ENCODE measurements at places on chromosomes 4 and X. TPM values are rescaled to one million over a fixed set of nuclear protein-coding genes. Genes with fewer than 3 reads are reported as not detected.

TMSB15C gene
- total RNA-seq: 9.4 TPM

DNA sequence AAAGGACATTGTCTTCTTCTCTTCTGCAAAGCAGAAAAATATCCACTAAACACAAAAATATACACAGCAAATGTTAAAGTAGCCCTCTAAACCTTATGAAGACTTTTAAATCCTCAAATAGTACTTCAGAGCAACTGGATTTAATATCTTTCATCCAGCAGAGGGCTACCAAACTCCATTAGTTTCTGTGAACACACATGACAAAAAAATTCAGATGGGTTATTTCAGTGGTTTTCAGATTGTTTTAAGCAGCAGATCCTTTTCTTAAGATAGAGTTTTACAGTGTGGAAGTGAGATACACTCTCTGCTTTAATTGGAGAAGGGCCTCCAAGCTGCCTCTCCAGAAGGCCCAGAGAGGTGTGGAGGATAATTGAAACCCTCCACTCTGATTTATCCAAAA, 56.7 kb downstream of the ANK2 start:
- DNase-seq: no peak

- DNase-seq: no peak
Measured at GRCh38 chr4:4524364-4524763, 17.5 kb downstream of the STX18 start.

DNA sequence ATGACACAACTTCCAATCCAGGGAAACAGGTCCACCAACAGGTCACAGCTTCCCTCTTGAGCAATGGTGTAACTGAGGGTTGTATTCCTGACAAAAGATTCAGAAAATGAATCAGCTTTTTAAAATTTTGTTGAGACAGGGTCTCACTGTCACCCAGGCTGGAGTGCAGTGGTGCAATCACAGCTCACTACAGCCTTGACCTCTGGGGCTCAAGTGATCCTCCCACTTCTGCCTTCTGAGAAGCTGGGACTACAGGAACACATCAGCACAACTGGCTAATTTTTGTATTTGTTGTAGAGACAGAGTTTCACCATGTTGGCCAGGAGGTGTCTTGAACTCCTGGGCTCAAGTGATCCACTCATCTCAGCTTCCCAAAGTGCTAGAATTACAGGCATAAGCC, 43.7 kb downstream of the SAT1 start:
- DNase-seq: no peak

GLOD5 gene
- not detected for total RNA-seq

DNA sequence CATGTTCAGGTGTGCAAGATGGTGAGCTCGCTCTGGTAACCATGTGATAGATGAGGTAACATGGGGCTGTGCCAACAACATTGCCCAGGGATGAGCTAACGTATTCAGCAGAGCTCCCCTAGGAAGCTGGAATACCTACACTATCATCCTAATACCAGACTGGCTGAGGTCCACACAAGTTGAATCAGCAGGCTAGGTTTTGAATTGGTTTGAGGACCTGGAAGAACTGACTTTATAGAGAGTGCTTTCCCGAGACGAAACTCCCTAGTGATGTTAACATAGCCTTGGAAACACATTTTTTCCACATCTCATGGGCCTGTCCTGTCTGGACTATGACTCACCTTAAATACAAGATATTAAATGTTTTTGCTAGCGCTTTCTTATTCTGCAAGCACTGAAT, 56.7 kb downstream of the IGFBP7 start:
- DNase-seq: no peak

DNA sequence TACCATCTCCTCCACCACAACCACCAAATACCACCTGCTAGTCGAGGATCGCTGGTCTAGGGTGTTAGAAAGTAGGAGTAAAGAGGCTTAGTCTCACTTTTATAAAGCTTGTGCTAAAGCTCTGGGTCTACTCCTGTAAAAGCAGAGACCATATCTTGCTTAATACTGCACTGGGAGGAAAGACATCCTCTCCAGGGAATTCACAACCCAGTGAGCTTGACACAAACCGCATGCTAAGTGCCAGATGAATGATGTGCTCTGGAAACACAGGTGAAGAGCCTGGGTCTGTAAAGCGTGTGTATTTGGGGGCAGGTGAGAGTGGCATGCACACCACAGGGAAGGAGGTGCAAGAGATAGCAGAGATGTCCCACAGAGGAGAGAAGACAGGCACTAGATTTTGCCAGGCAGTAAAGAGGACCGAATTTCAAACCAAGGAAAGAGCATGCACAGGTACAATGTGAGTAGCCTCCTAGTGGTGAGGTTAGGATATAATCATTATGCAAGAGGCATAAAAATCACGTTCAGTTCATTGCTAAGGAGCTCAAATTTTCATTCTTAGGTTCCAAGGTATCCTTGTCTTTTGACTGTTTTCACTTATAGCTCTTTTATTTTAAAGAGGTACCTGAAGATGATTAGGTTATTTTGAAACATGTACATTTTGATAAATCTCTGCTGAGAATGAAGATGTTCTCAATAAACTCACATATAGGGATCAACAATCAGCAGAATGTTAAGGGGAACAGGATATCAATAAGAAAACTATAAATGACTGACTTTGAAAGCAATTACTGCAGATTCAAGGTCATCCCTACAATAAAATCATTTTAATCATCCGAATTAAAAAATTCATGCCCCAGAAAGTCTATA, 20.7 kb downstream of the TAPT1 start:
- no peak for DNase-seq

DNA sequence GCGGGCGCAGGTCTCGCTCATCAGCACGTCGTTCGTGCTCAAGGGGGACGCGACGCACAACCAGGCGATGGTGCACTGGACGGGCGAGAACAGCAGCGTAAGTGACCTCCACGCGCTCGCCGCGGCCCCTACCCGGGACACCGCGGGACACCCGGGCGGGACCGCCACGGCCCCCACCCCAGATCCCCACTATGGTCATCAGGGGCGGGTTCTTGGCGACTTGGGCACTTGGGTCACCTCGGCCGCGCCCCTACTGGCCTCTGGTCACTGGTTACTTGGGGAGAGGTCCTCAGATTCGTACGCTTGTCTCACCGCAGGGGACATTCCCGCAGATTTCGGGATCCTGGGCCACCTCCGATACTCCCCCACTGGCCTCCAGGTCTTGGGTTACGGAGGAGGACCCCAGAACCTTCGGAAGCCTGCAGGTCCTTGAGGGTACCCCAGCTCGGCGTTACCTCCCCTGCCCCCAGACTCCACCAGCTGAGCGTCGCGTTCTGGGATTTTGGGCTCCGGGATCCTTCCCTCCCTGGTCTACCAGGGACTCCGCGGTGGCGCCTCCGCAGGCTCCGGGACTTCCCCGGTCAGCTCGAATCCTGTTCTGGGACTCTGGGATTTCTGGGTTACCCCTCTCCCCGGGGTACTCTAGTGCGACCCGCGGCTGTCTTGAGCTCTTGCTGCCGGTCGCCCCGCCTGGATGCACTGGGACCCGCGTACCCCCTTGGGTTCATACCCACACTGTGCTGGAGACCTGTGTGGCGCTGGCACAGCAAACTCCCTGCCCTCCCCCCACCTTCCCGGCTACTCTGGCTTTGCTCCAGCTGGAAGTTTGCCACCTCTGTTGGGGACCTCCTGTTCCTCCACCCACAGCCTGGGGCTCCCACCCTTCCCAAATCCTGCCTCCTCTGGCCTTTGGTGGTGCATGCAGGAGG, 956 bp downstream of the SORCS2 start:
- DNase-seq: peak; percentile 81

CTSO gene
- 29.3 TPM for total RNA-seq

PLAC8 gene
- 1.6 TPM for total RNA-seq

CABS1 gene
- total RNA-seq: not detected

FOXR2 gene
- total RNA-seq: not detected

GPR50 gene
- total RNA-seq: not detected

- no peak for DNase-seq
Measured at GRCh38 chr4:1987296-1987695, 21.5 kb downstream of the NELFA start.

GRCh38 chrX:55452833-55453124, 852 bp downstream of the MAGEH1 start:
- no peak for DNase-seq

MRPL1 gene
- total RNA-seq: 23.2 TPM
